D721Med (cell line): ENCODE measurements at places on chromosomes 1 and 21.
A peak's percentile ranks its signal among the peaks of the same experiment; 100 is the strongest.

GRCh38 chr1:38781872-38782617 is 77.5 kb downstream of the RRAGC start:
- no peak for DNase-seq

- no peak for DNase-seq
These were observed 95.0 kb downstream of the LAMC2 start for GRCh38 chr1:183281039-183281438.

DNA sequence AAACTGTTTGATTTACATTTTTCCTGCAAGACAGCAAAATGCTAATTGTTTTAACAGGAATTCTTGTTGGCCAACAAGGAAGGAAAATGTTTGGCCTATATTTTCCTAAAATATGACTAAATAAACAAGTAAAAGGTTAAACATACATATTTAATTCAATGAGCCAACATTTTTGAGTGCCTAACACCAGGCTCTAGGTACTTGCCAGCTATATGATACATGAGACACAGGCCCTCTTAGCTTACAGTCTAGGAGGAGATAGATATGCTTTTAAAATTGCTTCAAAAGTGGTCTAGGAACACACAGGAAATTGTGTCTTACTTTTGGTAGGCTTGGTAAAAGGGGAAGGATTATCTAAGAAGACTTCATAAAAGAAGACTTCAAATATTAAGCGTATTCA is 50.9 kb downstream of the PIGK start:
- DNase-seq, result no peak

DNA sequence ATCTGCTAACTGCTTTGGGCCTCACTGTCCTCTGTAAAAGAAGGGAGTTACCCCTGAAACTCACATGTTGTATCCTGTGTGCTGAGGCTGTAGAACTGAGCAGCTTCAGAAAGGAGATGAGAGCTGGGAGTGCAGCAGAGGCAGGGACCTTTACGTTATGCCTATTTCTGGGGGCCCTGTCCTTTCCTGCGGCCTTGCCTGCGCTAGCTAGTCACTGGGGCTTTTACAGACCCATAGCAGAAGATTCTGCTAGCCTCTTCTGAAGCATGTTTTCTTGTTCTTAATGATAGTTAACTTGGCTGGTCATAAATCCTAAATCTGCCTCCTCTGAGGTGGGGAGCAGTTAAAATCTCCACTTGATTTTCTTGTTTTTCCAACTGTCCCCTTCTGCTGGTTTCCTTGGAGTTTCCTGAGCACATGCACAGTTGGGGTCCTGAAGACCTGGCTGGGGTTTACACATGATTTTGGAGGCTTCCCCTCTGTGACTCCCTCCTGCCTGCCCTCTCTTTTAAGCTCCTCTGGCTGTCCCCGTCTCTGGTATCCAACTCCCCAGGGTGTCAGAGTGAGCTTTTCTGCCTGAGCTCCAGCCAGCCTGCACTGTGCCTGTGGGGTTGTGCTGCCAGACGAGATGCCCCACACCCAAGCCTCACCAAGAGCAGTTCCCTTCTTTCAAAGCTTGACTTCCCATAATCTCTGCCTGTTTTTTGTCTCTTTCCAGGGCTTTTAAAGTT is 76.6 kb downstream of the NOS1AP start:
- DNase-seq, result no peak

- DNase-seq, result no peak
These were observed 22.0 kb downstream of the SLAMF7 start for GRCh38 chr1:160761046-160761445.

GRCh38 chr1:245401881-245402587 is 247.2 kb downstream of the KIF26B start:
- DNase-seq, result no peak

- DNase-seq, result no peak
These were observed 91.4 kb downstream of the OLFM3 start for GRCh38 chr1:101905283-101905835.

DNA sequence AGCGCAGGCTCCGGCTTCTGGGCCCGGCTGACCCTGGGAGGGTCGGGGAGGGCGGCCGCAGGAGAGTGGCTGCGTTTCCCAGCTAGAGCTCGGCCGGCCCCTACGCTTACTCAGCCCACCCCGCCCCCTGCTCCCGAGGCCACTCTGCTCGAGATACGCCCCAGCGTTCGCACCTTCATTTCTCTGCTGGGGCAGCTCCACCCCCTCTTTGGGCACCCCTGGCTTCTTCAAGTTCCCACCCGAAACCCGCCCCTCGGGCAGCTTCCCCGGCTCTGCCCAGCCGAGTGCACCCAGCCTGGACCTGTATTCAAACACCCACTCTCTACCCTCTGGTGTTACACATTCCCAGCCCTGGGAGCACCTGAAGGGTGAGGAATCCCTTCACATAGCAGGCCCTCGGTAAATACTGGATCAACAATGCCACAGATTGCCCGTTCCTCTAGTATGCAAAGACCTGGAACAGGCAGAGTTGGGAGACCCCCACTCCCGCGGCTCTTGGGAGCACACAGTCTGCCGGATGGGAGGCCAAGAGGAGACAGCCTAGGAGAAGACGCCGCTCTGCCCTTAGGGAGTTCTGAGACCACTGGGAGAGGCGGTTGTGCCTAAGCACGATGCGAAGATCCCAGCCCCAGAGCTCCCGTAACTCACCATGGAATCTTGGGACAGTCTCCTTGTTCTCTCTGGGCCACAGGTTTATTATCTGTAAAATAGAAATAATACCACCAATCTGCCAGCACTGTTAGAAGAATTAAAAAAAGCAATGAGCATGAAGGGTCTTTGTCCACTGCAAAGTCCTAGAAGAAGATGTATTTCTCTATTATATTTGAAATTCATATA is 566 bp upstream of the PAQR7 start:
- DNase-seq, result no peak

DNA sequence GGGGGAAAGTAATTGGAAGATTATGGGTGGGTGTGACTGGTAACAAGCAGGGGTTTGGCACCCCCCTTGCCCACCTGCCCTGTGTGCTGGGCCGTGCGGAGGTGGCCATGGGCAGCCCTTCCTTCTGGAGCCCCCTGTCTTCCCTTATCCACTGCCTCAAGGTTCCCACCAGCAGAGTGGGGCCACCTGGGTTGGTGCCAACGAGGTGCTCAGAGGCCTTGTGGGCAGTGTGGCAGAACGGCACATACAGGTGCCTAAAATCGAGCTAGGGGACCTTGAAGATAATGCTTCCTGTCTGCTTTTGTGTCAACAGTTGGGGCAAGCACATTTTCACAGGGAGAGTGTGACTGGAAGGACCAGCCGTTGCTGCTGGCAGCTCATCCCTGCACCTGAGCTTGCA is 161.8 kb downstream of the PCBP3 start:
- DNase-seq, result no peak

- DNase-seq, result no peak
These were observed 61.9 kb downstream of the TBCE start for GRCh38 chr1:235429143-235429542.

- DNase-seq, result no peak
These were observed 46.1 kb downstream of the RNF2 start for GRCh38 chr1:185091480-185091879.

GRCh38 chr1:231408528-231409094 is 13.5 kb downstream of the EGLN1 start:
- no peak for DNase-seq

DNA sequence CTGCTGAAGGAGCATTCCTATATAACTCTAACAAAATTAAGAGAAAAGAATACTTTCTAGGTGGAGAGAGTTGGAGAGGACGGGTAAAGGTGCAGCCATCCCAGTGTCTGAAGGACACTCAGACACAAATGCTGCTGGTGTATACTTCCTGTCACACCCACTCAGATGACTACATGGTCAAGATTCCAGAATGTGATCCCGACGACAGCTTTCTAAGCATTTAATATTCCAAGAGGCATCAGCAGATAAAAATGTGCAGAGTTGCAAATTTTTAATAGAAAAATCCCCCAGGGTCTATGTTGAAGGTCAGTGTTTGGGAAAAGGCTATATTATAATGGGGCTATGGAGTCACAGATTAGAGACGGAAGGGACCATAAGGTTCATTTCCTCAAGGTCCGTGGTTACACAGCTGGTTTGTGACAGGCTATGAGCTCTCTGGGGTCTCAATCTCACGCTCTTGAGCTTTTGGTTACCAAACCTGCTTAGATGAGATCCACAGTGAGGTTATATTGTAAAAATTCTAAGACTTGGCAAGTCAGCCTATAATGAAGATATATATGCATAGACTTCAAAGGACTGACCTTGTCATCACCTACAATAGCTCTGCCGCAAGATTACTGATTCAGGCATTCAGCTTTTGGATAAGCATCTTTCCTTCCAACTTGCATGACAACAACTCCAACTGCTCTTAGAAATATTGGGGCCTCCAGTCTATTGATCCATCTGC is 35.1 kb downstream of the ZNF281 start:
- DNase-seq, result no peak

GRCh38 chr1:50877641-50878040 is 82.4 kb downstream of the FAF1 start:
- no peak for DNase-seq

- no peak for DNase-seq
These were observed 81.0 kb upstream of the CD55 start for GRCh38 chr1:207240325-207241101.

- DNase-seq, result no peak
These were observed 23.6 kb downstream of the ZNF670 start for GRCh38 chr1:247054992-247055415.

GRCh38 chr1:85321237-85321964 is 45.0 kb upstream of the BCL10 start:
- DNase-seq, result no peak

GRCh38 chr1:43705334-43705733 is 2.0 kb upstream of the ST3GAL3 start:
- no peak for DNase-seq

DNA sequence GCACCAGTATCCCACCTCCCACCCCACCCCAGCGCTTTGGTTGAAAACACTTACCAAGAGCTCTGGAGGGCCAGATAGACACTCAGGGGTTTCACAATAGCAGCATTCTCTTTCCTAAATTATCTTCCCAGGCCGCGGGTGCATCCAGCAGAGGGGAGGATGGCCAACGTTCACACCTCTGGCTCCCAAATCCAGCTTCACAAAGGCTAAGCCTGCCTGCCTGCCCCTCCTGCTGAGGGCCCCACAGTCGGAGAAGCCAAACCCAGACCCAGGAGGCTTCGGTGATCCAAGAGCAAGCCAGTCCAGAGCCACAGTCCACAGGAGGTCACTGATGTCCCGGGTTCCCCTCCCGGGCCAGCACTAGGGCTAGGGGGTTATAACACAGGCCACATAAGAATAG is 231.9 kb downstream of the TRABD2B start:
- no peak for DNase-seq

DNA sequence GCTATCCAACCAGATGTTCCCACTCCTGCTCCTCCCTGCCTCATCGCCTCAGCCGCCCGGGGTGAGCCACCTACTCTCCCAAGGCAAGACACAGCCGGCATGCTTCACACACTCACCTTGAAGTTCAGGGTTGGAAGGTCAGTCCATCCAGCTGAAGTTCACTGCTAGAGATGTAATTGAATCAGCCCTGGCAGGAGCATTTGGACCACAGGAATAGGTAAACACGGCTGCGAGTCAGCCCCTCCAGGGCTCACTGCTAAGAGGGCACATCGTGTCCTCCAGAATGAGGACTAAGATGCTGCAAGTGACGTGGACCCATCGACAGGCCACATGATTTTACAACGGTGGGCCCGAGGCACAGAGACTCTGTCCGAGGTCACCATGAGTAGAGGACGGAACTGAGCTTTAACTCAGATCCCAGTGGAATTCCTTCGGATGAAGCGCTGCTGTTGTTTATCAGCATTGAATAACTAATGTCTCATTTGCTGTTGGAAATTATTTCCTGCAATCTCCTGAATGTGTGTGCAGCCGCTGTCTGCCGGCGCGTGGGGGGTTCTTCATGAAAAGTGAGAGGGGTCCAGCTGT is 41.9 kb downstream of the RSPH1 start:
- no peak for DNase-seq

DNA sequence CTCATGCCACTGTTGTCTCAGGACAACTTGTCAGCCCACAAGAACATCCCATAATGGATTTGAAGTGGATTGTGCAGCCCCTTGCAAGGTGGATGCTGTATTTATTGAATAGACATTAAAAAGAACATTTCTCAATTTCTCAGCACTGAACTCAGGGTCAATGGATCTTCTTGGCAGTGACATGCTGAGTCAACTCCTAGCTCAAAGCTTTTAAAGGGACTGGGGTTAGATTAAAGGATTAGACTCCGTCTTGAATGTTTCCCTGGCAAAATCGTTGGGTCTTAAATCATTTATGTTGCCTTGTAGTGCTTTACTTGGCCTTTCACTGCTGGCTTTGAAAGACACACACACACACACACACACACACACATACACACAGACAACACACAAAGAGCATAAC is 221.6 kb upstream of the PBX1 start:
- peak; percentile 34 for DNase-seq

DNA sequence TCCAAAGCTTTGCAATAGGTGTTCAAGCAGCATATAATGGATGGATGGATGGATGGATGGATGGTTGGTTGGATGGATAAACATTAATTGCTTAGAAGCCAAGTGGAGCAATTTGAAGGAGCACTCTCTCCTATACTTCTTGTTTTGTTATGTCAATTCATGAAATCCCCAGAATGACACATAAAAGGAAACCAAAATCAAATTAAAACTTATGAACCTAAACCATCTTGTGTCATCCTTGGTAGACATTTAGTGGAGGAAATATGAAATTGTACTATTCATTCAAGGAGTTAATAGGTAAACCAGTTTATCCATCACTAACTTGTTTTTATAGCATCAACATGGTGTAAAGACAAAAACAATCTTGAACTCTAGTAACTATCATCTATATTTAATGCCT is 122.5 kb downstream of the NR5A2 start:
- DNase-seq, result no peak

GRCh38 chr1:62784509-62785365 is 805 bp downstream of the ATG4C start:
- no peak for DNase-seq

DNA sequence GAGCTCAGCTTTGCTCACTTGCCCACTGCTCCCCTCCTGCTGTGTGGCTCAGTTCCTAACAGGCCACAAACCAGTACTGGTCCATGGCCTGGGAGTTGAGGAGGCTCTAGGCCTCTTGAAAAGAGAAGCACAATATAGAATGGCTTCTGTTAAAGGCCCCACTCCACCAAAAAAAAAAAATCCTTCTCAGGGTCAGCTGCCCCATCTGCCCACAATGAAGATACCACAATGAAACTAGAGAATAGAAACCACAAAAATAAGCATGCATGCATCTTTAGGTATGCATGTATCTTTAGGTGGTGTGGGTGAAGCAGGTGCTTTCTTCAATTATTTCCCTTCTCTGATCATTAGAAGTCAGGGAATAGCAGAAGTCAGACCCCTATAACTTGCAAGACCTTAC is 620.4 kb upstream of the BEND5 start:
- no peak for DNase-seq

GRCh38 chr1:88648706-88649105 is 35.4 kb upstream of the PKN2 start:
- DNase-seq, result no peak
